Kidney (tissue), 22 donors: ENCODE measurements at places on chromosomes 11 and 22.

DNA sequence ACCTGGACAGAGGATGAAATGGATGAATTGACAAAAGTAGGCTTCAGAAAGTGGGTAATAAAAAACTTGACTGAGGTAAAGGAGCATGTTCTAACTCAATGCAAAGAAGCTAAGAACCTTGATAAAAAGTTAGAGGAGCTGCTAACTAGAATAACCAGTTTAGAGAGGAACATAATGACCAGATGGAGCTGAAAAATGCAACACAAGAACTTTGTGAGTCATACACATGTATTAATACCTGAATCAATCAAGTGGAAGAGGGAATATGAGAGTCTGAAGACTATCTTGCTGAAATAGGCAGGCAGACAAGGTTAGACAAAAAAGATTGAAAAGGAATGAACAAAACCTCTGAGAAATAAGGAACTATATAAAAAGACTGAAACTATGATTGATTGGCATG, 47.9 kb upstream of the SLC22A9 start:
- DNase-seq, result no peak

DNA sequence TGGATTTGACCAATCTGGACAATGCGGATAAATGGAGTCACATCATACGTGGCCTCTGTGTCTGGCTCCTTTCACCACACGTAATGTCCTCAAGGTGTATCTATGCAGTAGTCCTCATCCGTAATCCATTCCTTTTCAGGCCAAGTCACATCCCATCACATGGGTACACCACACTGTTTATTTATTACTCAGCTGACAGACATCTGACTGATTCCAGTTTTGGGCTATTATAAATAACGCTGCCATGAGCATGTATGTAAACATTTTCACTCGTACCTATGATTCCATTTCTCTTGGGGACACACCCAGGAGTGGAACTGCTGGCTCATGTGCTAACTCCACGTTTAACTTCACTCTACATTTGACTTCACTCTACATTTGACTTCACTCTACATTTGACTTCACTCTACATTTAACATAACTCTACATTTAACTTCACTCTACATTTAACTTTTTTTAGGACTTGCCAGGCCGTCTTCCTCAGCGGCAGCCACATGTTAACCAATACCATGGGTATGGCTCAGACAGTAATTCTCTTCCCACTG, 52.1 kb downstream of the SHANK2 start:
- DNase-seq, result no peak

- no peak for DNase-seq
Measured at GRCh38 chr22:38513063-38513462, 7.0 kb upstream of the DDX17 start.

DNA sequence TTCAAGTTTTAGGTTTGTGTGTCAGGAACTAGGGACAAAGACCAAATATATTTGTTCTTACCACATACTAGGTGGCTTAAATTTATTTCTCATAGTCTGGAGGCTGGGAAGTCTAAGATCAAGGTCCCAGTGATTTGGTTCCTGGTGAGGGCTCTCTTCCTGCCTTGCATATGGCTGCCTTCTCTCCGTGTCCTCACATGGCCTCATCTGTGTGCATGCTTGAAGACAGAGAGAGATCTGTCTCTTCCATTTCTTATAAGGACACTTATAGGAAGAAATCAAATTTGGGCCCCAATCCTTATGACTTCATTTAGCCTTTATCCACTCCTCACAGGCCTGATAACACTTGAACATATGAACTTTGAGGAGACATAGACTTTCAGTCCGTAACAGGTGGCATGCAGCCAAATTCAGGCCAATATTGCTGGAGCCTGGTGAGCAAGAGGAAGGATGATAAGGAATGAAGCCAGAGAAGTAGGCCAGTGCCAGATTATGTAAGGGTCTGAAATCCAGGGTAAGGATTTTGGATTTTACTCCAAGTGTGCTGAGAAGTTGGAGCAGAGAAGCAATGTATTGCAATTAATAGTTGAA, 35.1 kb downstream of the TTC17 start:
- no peak for DNase-seq

- DNase-seq, result no peak
Measured at GRCh38 chr11:13487661-13488030, 8.2 kb downstream of the PTH start.

- DNase-seq, result peak; percentile 49
Measured at GRCh38 chr11:76670485-76671236, at the start of gene LRRC32. Gene LRRC32, minus strand, starts transcription at chr11:76670747. Its CDS starts 4,793 bp downstream, at chr11:76665954.

DNA sequence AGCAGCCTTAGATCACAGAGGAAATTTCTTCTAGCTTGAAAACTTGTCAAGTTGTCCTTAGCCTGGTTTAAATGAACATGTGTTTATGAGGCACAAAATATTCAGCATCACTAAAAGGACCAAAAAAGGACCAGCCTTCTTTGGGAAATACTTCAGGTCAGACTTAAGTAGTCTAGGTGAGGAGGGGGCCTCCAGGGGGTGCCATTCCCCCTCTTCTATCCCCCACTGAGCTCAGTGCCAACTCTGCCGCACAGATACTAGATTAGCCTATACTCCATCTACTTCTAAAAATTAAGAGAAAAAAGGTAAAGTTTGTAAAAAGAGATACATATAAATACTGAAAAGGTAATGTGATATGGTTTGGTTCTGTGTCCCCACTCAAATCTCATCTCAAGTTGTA, 20.6 kb downstream of the CLTCL1 start:
- no peak for DNase-seq

- DNase-seq, result peak; percentile 46
Measured at GRCh38 chr11:134361661-134362060, 29.9 kb downstream of the GLB1L2 start.

- no peak for DNase-seq
Measured at GRCh38 chr11:33333816-33334215, 76.6 kb downstream of the HIPK3 start.

DNA sequence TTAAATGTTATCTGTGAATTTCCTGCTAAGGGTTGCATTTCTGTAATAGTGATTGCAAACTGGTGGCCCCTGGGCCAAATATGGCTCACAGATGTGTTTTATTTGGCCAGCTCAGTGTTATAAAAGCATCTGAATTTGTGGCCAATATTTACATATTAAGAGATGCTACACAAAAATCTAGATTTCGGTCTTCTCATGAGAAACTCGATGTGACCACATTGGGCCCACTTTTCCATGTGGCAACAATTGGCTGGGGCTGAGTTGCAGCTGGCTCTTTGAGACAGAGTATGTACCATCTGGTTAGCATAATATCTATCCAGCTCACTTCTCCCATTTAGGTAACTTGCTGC, 244.5 kb upstream of the POU2AF2 start:
- DNase-seq, result no peak

DNA sequence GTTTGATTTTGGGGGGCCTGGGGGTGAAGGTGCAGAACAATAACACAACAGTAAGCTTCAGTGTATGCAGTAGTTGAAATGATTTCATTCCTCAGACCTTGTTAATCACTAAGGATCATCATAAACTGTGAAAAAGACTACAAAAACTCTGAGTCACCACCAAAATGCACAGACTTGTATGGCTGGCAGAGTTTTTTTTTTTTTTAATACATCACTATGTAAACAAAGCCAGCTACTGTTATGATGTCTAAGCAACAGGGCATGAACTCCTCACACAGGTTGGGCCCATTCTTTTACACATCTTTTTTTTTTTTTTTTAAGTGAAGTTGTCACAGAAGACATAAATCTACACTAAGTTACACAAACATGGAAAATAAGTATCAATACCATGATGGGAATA, 311.9 kb downstream of the GUCY1A2 start:
- DNase-seq, result no peak

DNA sequence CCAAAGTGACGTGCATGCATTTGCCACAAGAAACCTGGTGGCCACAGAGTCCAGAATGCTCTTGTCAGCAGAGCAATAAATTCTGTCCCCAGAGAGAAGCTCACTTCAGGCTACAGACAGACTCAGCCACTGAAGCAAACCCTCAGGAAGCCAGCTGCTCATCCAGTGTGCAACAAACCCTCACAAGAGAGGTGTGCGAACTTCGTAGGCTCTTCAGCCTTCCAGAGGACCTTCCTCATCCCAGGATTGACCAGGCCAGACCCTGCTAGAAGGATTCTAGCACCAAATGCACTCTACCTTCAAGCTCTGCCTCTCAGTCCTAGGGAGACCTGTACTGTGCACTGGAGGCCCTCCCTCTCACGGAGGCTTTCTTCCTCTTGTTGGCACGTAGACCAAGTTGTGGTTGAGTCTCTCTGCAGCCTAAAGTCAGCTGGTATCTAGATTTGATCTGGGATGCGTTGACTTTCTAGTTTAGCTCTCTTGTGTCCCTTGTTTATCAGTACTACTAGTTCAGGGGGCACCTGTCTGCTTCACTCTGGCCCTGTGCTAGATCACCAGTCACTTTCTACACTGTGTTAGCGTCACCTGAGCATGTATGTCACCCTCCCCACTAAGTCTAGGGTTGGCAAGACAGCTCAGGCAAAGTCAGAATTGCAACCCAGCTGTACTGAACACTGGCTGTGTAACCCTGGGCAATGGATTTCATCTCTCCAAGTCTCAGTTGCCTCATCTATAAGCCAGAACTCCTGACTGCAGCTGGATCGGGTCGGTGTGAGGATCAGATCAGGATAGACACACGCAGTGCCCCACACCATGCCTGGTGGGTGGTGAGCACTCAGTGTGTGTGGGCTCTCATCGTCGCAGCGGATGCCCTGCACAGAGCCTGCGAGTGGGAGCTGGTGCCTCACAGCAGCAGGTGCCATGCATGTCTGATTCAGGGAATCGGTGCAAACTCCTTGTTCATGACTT, 22.1 kb upstream of the TMPRSS13 start:
- no peak for DNase-seq

- peak; percentile 15 for DNase-seq
Measured at GRCh38 chr22:49305966-49306631, 521.6 kb downstream of the BRD1 start.

DNA sequence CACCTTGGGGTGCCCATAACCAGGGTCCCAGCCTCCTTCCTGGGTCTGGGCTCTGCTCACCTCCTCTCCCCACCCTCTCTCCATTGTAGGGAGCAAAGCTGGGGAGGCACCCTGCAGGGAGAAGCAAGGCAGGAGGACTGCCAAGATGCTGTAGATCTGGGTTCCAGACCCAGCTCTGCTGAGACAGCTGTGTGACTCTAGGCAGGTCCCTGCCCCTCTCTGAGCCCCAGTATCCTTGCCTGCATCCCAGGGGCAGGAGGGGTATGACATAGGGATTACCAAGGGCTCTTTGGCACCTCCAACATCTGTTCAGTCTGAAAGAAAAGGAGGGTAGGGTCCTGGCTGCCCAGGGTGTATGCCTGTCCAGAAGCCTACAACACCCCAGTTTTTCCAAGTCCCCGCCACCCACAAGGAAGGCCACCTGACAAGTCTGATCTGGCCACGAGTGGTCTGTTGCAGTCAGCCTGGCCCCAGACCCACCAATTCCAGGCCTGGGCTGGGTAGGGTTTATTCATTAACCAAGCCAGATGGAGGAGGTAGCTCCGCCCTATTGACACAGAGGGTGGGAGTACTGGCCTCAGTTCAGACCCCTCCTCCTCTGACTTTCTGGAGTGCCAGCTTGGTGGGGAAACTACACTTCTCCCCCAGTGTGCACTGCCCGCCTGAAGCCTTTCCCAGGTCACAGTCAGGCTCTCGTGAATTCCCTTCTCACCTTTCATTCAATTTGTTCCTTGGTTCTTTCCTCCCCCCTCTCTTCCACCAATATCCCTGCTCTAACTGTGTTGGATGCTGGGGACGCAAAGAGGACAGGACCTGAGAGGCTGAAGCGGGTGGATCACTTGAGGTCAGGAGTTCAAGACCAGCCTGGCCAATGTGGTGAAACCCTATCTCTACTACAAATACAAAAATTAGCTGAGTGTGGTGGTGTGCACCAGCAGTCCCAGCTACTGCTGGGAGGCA, 15.0 kb downstream of the STARD10 start:
- DNase-seq, result peak; percentile 79

GRCh38 chr11:15651816-15652215, 537.1 kb downstream of the INSC start:
- DNase-seq, result peak; percentile 8

GRCh38 chr22:23243859-23244689, 63.8 kb downstream of the BCR start:
- no peak for DNase-seq

DNA sequence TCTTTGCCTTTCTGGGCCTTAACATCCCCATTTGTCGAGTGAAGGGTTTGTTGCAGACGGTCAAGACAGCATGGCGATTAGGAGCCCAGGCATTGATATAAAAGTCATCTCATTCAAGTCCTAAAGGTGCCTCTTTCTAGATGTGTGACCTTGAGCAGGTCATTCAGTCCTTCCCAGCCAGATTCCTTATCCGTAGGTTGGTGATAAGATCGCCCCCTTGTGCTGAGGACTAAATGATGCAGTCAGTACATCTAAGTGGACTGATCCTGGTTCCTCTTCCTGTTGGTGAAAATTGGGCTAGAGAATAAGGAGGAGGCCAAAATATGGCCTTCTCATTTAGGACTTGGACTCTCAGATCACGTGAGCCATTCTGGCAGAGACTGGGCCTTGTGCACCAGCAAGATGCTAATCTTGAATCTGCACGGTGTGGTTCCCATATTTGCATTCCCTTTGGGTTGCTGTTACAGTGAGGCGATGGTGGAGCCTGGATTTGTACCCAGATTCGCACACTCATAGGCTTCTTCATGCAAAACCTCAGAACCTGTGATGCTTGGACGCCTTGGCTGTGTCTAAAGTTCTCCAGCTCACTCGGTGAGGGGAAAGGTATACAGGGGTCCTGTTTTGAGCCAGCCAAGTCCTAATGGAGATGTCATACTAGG, 156.8 kb downstream of the MYO18B start:
- no peak for DNase-seq

DNA sequence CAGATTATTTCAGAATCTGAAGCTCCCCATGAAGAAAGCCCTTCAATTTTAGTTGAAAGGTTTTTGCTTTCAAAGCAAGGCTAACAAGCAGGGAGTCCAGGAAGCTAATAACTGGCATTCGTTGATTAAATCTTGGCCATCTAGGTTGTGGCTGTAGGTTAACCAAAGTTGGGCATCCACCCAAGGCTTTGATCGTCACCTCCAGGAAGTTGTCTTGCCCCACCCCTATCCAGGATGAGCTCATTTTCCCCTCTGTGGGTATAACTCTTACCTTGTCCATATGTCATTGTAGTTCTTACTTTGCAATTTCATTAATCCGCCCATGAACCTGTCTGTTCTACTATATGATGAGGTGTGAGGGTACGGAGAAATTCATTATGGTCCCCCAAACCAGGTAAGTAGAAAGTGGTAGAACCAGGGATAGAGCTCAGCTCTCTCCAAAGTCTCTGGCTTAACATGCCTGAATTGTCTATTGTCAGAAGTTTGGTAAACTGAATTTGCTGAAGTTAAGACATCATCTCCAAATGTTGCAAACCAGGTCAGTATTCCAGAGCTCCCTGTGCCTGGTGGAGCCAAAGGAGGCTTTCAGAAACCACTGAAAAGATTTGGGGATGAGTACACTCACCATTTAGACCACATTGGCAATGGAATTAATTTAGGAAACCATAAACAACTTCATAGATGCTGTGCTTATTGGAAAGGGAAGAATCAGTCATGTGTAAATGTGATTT, 97.1 kb downstream of the CD44 start:
- DNase-seq, result no peak

GRCh38 chr22:41696703-41697102, 2.6 kb upstream of the MEI1 start:
- DNase-seq, result no peak

- DNase-seq, result no peak
Measured at GRCh38 chr22:17964156-17964555, 60.2 kb downstream of the MICAL3 start.

- DNase-seq, result no peak
Measured at GRCh38 chr11:47932544-47932943, 47.8 kb upstream of the PTPRJ start.
